Activated CD4-positive, alpha-beta T cell treated with anti-CD3 and anti-CD28 coated beads for 36 hours (primary cell): ENCODE measurements at places on chromosomes 2 and 18. TPM values are rescaled to one million over a fixed set of nuclear protein-coding genes. Genes with fewer than 3 reads are reported as not detected.

DNA sequence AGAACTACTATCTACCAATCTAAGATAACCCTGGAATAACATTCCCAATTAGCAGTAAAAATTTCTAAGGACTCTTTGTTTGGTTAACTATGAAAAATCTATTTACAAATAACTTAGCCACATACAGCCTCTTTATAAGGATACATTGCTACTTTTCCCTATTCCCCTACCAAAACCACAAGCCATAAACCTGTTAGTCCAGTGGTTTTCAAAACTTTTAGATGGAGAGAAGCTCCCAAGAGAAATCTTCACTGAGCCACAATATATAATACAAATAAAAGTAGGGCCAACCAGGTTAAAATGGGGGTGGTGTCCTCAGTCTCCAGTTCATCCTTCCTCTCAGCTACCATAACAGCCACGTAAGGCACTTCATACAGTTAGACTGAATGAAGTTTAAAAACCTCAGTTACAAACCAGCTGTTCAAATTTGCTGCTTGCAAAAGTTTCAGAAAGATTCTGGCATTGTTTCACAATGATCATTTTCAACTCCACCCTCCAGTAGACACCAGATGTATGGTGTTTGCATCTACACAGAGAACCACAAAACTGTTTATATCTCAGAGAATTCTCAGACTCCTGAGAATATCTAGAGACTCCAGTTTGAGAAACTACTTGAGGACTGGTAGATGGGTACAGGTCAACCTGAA is 26.0 kb downstream of the SOS1 start:
- H3K27ac ChIP-seq, result no peak overlapping the region
- peaks cover 12% of the 10 kb centered on the region for H3K36me3 ChIP-seq
- no peak overlapping the region for H3K4me3 ChIP-seq
- H3K4me1 ChIP-seq, result peaks cover 46% of the 10 kb centered on the region
- H3K27me3 ChIP-seq, result no peaks in the 10 kb centered on the region

- H3K27ac ChIP-seq, result no peak overlapping the region
- no peak overlapping the region for H3K4me3 ChIP-seq
- H3K36me3 ChIP-seq, result no peaks in the 10 kb centered on the region
- peaks cover 5% of the 10 kb centered on the region for H3K27me3 ChIP-seq
- DNase-seq, result no peak
- peaks cover 5% of the 10 kb centered on the region for H3K4me1 ChIP-seq
Observed at GRCh38 chr2:152470861-152471854, 136.2 kb downstream of the FMNL2 start.

Gene FAM237A
- not detected for total RNA-seq

Gene HMSD
- 18.8 TPM for total RNA-seq

GRCh38 chr2:202689898-202690297 is 55.1 kb downstream of the FAM117B start:
- no peak overlapping the region for H3K4me3 ChIP-seq
- no peaks in the 10 kb centered on the region for H3K36me3 ChIP-seq
- H3K4me1 ChIP-seq, result peaks cover 59% of the 10 kb centered on the region
- no peak for DNase-seq

DNA sequence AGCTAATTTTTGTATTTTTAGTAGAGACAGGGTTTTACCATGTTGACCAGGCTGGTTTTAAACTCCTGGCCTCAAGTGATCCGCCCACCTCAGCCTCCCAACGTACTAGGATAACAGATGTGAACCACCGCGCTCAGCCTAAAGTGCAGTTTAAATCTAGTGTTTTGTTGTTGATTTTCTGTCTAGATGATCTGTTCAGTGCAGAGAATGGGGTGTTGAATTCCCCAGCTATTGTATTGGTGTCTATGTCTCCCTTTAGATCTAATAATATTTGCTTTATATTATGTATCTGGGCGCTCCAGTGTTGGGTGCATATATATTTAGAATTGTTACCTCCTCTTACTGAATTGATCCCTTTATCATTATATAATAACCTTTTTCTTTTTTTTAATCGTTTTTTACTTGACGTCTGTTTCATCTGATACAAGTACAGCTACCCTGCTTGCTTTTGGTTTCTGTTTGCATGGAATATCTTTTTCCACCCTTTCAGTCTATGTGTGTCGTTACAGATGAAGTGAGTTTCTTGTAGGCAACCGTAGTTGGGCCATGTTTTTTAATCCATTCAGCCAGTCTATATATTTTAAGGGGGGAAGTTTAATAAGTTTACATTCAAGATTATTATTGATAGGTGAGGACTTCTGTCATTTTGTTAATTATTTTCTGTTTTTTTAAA is 34.3 kb downstream of the GALM start:
- H3K27ac ChIP-seq, result peak overlapping the region; percentile 93
- H3K36me3 ChIP-seq, result peaks cover 52% of the 10 kb centered on the region
- peaks cover 69% of the 10 kb centered on the region for H3K4me1 ChIP-seq
- DNase-seq, result no peak

- H3K4me1 ChIP-seq, result no peaks in the 10 kb centered on the region
- no peaks in the 10 kb centered on the region for H3K27me3 ChIP-seq
- no peak overlapping the region for H3K27ac ChIP-seq
- peaks cover 9% of the 10 kb centered on the region for H3K36me3 ChIP-seq
- H3K4me3 ChIP-seq, result no peak overlapping the region
Observed at GRCh38 chr2:97769711-97770110, 56.3 kb downstream of the ZAP70 start.

GRCh38 chr2:74843899-74844298 is 10.0 kb downstream of the HK2 start:
- peak overlapping the region; percentile 79 for H3K27ac ChIP-seq
- peaks cover 91% of the 10 kb centered on the region for H3K4me1 ChIP-seq
- DNase-seq, result peak; percentile 54
- H3K4me3 ChIP-seq, result peak overlapping the region; percentile 35
- H3K27me3 ChIP-seq, result no peaks in the 10 kb centered on the region
- peaks cover 40% of the 10 kb centered on the region for H3K36me3 ChIP-seq

Gene DLGAP1
- total RNA-seq, result not detected

GRCh38 chr18:59286341-59286740 is 13.1 kb upstream of the RAX start:
- H3K4me1 ChIP-seq, result no peaks in the 10 kb centered on the region
- no peaks in the 10 kb centered on the region for H3K36me3 ChIP-seq
- H3K4me3 ChIP-seq, result no peak overlapping the region

DNA sequence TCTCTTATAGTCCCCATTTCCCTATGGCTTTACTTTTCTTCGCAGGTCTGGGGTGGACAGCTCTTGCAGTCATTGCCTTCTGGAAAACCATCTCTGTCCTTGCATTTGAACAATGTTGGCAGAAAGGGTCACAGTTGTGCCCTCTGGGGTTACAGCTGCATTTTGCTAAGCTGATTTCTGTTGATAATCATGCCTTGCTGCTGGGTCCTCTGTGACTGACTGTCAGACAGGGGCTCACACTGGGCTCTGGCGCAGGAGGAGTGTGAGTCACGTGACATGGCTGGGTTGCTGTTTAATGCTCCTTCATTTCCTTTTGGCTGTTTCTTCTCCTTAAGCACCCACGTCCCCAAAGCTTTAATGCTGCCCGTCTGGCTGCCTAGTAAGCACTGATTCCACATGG is 196.6 kb upstream of the LHCGR start:
- no peak for DNase-seq
- no peak overlapping the region for H3K27ac ChIP-seq
- H3K4me1 ChIP-seq, result no peaks in the 10 kb centered on the region
- H3K27me3 ChIP-seq, result no peaks in the 10 kb centered on the region

Gene TFPI
- total RNA-seq, result not detected

DNA sequence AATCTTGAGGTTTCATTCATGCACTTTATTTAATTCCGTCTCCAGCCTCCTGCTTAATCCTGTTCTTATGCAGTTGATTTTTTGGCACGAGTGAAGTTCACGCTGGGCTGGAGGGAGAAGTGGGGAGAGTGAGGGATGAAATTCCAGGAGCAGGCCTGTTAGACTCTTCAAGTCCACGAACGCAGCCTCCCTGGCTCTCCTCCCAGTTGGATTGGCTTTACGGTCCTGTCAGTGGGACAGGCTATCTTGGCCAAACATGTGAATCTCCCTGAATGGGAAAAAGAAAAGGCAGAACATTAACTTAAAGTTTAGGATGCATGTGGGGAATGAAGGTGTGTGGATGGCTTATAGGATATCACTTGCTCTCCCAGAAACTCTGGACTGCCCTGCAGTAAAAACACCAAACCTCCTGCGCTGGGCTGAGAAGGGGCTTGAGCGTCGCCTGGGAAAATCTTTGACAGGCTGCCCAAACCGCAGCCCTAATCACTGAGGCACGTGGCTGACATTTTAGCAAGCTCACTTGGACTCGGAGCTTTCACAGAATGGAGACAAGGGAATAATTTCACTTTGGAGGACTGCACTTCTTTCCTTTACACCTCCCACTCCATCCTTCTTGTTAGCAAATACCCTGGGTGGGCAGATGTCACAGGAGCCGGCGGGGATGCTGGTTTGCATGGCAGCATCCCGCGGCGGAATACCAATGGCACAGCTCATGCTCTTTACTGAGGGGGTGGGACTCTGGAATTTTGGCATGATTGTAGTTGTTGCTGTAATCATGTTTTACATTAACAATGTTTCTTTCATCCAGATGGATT is 93.9 kb downstream of the ACKR3 start:
- no peak overlapping the region for H3K4me3 ChIP-seq
- H3K27me3 ChIP-seq, result peaks cover 11% of the 10 kb centered on the region
- no peak overlapping the region for H3K27ac ChIP-seq
- no peaks in the 10 kb centered on the region for H3K4me1 ChIP-seq
- no peaks in the 10 kb centered on the region for H3K36me3 ChIP-seq
- DNase-seq, result no peak

Gene TACR1
- total RNA-seq, result not detected

- no peak for DNase-seq
- H3K27me3 ChIP-seq, result no peaks in the 10 kb centered on the region
- no peaks in the 10 kb centered on the region for H3K4me1 ChIP-seq
Observed at GRCh38 chr2:167265004-167265403, 376.7 kb downstream of the XIRP2 start.

DNA sequence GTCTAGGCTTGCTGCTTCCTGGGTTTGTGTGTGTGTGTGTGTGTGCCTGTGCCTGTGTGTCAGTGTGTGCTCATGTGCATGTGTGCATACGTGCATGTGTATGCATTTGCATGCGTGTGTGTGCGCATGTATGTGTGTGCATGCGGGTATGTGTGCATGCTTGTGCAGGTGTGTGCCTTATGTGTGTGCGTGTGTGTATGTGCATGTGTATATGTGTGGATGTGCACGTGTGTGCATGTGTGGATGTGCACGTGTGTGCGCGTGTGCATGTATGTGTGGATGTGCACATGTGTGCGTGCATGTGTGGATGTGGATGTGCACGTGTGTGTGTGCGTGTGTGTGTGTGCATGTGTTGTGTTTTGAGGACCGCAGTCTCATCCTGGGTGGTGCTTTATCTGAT is 42.8 kb downstream of the LPIN1 start:
- peaks cover 72% of the 10 kb centered on the region for H3K36me3 ChIP-seq
- no peak overlapping the region for H3K4me3 ChIP-seq
- H3K27me3 ChIP-seq, result no peaks in the 10 kb centered on the region
- no peak for DNase-seq

- no peak for DNase-seq
- no peaks in the 10 kb centered on the region for H3K4me1 ChIP-seq
- peaks cover 2% of the 10 kb centered on the region for H3K27me3 ChIP-seq
- H3K4me3 ChIP-seq, result no peak overlapping the region
Observed at GRCh38 chr18:48155856-48156255, 225.4 kb upstream of the SMAD2 start.

Gene ASB18
- not detected for total RNA-seq

Gene SGPP2
- 12.1 TPM for total RNA-seq

- peaks cover 65% of the 10 kb centered on the region for H3K36me3 ChIP-seq
- H3K27me3 ChIP-seq, result no peaks in the 10 kb centered on the region
- peaks cover 56% of the 10 kb centered on the region for H3K4me1 ChIP-seq
- H3K4me3 ChIP-seq, result no peak overlapping the region
Observed at GRCh38 chr2:197071213-197071612, 144.7 kb upstream of the PGAP1 start.

DNA sequence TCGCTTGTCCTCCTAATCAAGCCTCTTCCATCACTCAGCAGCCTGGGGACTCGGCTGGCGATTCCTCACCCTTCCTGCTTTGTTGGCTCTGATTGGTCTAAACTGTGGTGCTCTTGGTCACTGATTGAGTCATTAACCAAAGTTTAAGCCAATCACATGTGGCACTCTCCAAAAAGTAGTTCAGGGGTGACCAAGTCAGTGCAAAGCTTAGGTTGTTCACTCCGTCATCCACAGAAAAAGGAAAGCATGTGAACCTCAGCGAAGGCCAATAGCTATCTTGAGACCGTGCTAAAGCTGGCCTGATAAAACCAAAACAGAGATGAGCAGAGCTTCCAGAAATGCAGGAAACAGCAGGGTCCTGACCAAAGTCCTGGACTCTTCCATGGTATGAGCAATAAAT is 4.9 kb downstream of the ALPK2 start:
- no peaks in the 10 kb centered on the region for H3K27me3 ChIP-seq
- H3K4me1 ChIP-seq, result peaks cover 13% of the 10 kb centered on the region
- no peaks in the 10 kb centered on the region for H3K36me3 ChIP-seq
- no peak for DNase-seq

Gene GAL3ST2
- total RNA-seq, result 1.0 TPM

Gene GCG
- total RNA-seq, result not detected

DNA sequence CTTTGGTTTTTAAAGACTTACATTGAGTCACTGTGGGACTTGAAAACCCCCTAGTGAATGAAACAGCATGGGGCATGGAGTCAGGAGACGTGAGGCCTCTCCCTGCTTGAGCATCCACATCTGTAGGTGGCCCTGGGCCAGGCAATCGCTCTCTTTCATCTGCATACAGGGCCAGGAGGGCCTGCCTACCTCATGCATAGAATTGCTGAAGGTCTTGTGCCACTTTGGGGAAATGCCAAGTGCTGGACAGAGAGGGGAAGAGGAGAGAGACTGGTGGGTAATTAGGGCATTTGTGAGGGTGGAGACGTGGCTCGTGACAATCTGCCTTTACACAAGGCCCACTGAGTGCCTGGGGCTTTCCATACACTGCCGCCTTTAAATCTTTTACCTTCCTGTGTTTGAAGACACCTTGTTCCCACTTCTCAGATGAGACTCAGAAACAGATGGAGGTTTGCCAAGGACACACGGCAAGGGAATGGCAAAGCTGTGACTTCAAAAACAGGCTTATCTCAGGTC is 322.2 kb upstream of the HS6ST1 start:
- no peak overlapping the region for H3K4me3 ChIP-seq
- H3K27ac ChIP-seq, result no peak overlapping the region
- DNase-seq, result no peak
- no peaks in the 10 kb centered on the region for H3K4me1 ChIP-seq

GRCh38 chr2:162591403-162592083 is 247.0 kb downstream of the KCNH7 start:
- H3K4me1 ChIP-seq, result no peaks in the 10 kb centered on the region
- no peaks in the 10 kb centered on the region for H3K36me3 ChIP-seq
- DNase-seq, result no peak
- no peak overlapping the region for H3K4me3 ChIP-seq
- no peaks in the 10 kb centered on the region for H3K27me3 ChIP-seq
